NCI-H1930 (cell line): ENCODE measurements at places on chromosomes 3 and 15.

DNA sequence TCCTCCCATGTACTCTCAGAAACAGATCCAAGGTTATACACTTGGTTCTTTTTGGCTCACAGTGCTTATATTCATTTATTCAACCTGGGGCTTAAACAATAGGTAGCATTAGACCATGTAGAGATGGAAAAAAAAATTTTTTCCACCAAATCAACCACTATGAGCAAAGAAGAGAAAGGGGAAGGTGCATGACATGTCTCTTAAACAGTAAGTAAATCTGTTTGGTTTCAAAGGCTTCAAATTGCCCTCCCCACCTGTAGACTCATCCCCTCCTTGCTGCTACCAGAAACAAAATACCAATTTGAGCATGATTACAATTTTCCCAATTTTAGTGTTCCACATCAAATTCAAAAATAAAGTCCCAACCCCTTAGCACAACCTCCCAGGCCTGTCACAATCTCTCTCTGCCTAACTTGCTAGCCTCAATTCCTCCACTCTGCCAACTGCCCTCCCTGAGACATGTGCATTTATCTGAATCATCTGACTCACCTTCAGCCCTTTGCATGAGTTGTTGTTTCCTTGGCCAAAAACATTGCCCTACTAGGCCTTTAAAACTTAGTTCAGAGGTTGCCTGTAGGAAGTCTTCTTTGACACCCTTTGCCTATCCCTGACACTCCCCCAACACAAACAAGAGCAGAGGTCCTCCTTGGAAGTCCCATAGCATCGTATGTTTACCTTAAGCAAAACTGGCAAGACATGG is 30.3 kb upstream of the TSC22D2 start:
- DNase-seq, result no peak

GRCh38 chr3:15356176-15356575 is 23.8 kb upstream of the SH3BP5 start:
- no peak for DNase-seq

- no peak for DNase-seq
These were observed 922 bp upstream of the TAMM41 start for GRCh38 chr3:11847607-11848006.

DNA sequence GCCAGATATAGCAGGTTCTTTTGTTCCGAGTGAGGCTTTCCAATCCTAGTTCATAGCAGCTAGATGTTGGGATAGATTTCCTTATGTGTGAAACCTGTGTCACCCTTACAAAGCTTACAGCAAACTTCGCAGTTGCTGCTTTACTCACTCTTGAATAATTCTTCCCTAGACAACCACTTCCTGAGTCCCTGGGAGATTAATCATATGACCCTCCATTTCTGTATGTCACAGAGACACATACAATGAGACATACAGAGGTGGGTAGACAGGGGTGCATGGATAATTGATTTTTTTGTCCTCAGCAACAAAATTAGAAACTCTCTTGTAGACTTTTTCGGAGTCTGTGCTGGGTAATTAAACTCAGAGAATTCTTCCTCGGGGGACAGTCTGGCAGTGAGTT is 163.2 kb downstream of the NSUN3 start:
- DNase-seq, result no peak

GRCh38 chr3:183582161-183582560 is 26.7 kb upstream of the KLHL6 start:
- no peak for DNase-seq

GRCh38 chr3:172530566-172530965 is 7.3 kb upstream of the TNFSF10 start:
- DNase-seq, result no peak

GRCh38 chr15:40344631-40345120 is 3.9 kb upstream of the CCDC9B start:
- DNase-seq, result no peak

DNA sequence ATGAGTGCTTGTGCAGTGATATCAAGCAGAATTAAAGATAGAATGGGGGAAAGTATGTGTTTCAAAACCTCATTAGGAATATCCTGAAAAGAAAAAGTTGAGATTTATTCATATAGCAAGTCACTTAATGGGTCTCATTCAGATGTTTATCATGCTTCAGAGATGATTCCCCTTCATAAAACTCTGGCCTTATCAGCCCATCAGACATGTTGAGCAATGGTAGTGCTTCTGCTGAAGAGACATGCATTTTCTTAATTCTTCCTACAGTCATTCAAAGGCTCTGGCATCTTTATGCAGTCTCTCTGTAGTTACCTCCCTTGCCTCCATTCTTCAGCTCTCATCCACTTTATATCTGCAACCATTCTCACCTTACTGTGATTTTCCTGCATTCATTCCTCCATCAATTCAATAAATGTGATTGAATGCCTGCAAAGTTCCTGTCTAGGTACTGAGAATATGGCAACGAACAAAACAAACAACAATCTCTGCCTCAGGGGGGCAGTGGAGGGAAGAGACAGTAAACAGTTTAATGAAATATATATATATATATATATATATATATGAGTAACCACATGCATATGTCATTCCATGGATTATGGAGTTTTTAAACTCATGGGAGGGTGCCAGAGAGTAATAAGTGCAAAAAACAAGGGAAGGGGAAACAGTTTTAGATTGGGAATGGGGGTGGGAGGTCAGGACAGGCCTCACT is 138.5 kb downstream of the NECTIN3 start:
- no peak for DNase-seq

- DNase-seq, result no peak
These were observed 169.3 kb upstream of the TRIM42 start for GRCh38 chr3:140508550-140508949.

DNA sequence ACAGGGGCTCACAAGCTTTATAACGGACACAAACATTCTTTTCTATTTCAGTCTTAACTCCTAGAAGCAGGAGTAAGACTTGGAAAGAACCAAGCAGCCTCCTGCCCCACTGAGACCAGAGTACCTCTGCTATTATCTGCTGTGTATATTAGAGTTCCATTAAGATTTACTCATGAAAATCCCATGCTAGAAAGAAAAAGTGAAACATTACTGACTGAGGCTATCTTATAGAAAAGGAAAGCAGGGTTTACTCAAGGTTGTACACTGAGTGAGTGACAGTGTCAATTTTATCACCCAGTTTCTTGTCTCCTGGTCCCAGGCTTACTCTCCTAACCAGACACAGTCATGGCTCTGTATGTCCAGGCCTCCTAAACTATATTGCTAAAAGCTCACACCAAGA is 97.9 kb upstream of the SOX2 start:
- DNase-seq, result no peak

GRCh38 chr3:155502630-155503029 is 209.1 kb upstream of the STRIT1 start:
- no peak for DNase-seq

DNA sequence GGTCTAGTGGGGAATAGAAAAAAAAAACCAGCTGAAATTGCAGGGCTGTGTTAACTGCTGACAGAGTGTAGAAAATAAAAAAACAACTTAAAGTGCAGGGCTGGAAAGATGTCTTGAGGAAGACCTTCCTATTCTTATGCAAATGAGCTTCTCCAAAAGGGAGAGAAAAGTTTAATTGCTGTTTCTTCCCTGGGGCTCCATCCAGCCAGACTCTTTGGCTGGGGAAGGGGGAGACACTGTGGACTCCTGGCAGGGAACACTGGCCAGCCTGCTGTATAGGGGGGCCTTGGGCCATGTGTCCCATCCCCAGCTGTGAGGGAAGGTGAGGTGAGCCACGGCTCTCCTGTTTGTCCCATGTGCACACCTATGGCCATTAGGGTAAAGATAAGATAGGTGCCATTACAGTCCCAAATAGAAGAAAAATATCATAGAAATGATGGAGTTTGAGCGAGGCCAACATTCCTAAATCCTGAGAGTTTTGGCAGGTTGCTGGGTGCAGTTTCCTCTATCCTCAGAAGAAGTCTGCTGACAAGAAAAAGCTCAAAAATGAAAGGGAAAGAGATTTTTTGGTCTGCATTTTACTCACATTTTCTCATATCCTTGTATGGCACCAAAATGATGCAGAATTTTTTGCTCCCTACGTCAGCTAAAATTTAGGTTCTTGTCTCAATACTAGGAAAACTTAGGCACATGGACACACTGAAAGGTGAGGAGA is 901.7 kb downstream of the PLOD2 start:
- DNase-seq, result no peak

DNA sequence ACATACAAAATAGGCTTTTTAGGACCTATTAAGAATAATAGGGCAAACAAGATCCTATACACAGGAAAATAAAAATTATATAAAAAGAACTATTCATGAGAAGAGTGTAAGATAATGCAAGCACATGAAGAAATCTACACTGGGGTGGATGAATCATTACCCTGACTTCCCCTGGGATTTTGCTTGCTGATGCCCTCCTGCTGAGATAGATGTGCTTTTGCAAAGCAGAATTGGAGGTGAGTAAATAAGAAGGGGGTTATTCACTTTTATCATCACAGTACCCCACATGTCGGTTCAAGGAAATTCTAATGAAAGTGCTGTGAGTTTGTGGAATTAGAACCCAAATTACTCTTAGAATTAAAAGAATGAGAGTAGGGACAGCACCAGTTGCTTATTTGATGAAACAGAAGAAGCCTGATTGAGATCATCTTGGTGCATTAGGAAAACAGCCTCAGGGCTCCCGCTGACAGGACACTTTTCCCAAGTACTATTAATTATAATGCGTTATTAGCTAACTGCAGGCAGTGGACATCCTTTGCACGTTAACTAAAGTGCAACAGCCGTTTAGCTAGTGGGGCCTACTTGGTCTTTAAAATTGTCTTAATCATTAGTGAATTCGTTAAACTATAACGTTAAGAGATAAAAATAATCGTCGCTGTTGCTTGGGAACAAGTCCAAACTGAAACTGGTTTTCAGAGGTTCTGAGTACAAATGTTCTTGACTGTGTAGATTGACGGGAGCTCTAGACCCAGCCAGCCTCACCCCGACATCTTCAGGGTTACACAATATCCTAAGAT is 48.4 kb downstream of the SLC2A2 start:
- DNase-seq, result no peak

DNA sequence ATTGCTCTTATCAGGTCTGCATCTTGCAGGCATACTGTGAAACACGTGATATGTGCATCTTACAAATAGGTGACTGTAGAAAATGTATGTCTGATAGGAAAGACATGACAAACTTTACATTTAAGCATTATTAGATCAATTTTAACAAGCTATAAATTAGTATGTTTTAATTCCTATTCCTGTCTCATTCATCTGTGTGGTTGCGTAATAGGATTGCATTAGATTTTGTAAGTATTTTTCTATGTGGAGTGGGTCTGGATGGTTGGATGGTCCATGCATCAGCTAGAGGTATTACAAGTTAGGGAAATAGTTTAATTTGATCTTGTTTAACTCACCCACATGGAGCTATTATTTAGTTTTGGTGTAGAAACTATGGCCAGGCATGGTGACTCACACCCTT is 18.8 kb downstream of the ASTE1 start:
- DNase-seq, result no peak

DNA sequence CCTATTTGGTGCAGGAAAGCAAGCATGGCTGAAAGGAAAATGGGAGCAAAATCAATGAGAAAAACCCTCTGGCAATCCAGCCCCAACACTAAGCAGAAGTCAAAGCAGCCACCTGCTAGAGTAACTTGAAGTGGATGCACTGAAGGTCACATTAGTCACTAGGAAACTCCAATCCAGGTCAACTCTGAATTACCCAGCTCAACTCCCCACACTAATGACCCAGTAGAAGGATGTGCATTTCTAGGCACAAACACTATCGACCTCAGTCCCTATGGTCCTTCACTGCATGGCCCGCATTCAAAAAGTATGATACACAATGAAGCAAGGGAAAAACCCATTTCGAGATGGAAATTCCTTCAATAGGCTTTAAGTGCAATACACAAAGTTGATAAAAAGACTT is 80.6 kb downstream of the RAD18 start:
- DNase-seq, result no peak

DNA sequence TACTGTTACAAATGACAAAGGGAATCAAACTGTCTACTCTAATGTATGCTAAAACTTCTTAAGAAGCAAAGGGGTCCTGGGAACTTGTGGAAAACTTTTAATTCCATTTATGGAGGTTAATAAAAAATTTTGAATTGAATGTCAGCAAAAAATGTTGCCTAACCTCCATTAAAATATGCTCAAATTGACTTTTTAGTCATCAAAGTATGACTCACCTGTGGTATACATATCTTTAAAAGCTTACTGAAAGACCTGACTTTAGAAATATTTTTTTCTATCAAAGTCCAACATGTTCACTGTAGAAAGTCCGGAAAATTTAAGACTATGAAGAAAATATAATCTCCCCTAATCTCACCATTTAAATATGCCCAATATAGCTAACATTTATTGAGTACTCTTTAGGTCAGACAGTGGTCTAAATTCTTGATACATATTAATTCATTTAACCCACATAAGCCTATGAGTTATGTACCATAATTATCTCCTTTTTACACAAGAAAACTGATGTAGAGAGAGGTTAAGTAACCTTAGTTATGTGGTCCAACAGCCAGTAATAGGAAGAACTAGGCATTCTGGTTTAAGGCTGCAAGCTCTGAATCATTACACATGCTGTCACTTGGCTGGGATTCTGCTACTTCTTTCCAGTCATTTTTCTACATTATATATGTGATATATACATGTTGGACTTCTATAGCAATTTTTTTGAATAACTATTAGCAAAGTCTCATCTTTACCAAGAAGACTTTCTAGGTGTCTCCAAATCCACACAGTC is 83.6 kb downstream of the PDZRN3 start:
- DNase-seq, result no peak

DNA sequence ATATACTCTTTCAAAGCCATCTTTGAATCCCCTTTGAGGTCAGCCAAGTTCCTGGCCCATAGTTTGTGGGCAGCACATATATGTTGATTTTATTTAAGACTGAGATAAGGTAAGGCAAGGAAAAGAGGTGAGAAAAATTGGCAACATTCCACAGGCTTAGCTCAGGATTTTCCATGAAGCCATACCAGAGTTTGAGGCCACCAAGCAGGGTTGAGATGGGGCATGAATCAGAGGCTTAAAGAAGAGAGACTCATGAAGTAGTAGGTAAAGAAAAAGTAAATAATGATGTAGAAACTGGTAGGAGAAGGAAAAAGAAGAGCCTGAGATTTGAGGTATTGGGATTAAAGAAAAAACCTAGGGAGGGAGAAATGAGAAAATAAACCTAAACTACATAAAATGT is 89.2 kb downstream of the MYO5A start:
- no peak for DNase-seq

GRCh38 chr3:191959876-191960413 is 499.0 kb downstream of the PYDC2 start:
- no peak for DNase-seq

- DNase-seq, result no peak
These were observed 38.6 kb downstream of the ACSBG1 start for GRCh38 chr15:78195735-78196201.

GRCh38 chr3:24450160-24450907 is 44.3 kb downstream of the THRB start:
- DNase-seq, result no peak
